Skeletal muscle cell (primary cell): ENCODE measurements at places on chromosomes 12 and 14.

GRCh38 chr12:14892726-14893505 is 7.3 kb upstream of the MGP start:
- DNase-seq = no peak

- DNase-seq = peak; percentile 71
Observed at GRCh38 chr12:80064269-80064668, 35.1 kb upstream of the OTOGL start.

- DNase-seq = no peak
Observed at GRCh38 chr12:131035245-131035681, 81.6 kb downstream of the ADGRD1 start.

DNA sequence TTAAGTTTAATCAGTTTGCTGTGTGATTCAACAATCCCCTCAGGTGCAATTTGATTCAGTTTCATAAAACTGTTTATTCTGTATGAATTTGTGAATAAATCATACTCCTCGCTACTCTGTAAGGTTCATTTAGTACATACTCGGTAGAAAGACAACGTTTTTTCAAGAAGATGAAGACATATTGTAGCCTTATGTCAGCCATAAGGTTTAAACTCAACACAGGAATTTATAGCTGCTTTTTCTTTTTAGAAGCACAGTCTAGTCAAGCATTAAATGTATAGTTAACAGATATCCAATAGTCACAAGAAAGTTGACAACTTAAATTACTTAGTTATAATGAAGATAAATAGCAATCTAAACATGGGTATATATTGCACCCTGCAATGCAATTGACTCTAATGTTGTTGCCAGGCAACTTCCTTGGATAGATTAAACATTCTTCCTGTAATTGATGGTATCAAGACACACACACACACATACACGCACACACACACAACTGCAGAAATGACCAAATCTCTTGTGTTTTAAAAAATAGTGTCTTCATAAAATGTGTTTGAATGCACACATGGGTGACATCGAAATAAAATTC is 151.5 kb upstream of the MGAT4C start:
- DNase-seq = no peak

- DNase-seq = no peak
Observed at GRCh38 chr14:105878554-105878953, 352.2 kb downstream of the TMEM121 start.

- no peak for DNase-seq
Observed at GRCh38 chr14:62692490-62693106, 352.7 kb downstream of the KCNH5 start.

DNA sequence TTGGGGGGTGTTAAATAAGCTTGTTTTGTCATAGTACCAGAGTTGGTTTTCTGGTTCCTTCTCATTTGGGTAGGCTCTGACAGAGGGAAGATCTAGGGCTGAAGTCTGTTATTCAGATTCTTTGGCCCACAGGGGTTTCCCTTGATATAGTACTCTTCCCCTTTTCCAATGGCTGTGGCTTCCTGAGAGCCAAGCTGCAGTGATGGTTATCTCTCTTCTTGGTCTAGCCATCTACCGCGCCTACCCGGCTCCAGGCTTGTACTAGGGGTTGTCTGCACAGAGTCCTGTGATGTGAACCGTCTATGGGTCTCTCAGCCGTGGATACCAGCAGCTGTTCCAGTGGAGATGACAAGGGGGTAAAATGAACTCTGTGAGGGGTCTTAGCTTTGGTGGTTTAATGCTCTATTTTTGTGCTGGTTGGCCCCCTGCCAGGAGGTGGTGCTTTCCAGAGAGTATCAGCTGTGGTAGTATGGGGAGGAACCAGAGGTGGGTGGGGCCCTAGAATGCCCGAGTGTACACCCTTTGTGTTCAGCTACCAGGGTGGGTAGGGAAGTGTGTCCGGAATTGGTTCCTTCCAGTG is 209.7 kb downstream of the GPHN start:
- no peak for DNase-seq

- peak; percentile 21 for DNase-seq
Observed at GRCh38 chr12:113875691-113876090, 90.4 kb downstream of the RBM19 start.

DNA sequence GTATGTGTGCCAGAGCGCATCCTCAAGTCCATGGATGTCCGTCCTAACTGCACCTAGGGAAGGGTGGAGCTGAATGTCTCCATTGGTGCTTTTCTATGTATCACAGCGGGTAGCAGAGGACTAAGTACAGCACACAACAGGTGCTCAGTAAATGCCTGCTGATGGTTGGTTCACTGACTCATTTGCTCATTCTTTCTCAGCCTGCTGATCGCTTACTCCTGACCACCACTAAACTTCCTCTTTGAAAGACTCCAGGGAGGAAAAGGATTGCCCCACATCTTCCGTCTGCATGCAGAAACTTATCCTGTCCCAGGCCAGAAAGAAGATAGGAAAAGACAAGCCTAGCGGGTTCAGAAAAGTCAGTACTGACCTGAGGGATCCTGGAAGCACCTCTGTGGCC is 66.3 kb downstream of the B4GALNT3 start:
- no peak for DNase-seq

DNA sequence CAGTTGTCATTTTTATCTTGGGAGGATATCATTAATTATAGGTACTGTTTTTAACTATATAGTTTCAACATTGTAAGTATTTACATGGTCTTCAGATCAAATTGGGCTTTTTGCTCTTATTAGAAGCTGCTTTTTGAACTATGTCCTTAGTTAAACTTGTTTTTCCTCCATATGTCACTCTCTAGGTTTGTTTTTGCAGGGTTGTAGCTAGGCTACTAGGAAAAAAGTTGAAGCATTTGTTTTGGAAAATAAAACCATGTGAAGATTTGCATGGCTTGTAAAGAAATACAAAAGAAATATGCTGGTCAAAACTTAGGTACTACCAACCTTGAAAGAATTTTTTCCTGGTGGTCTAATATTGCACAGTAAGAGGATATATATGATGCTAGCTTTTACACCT is 3.4 kb downstream of the ARID2 start:
- DNase-seq = no peak

DNA sequence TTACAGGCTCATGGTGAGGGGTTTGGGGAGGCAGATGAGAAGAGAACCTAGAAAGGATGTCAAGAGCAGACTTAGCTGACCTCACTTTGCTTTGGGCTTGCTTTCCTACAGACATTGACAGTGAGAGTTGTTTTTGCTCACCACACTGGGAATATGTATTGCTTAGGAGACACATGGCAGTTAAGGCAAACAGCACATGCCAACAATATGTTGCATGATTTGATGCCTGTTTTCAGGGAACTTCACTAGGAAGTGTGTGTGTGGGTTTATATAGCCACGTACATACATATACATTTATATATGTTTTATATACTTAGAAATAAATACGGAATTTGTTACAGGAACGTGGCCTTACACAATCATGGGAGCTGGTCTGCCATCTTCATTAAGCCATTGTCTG is 346.1 kb downstream of the RGS6 start:
- no peak for DNase-seq

DNA sequence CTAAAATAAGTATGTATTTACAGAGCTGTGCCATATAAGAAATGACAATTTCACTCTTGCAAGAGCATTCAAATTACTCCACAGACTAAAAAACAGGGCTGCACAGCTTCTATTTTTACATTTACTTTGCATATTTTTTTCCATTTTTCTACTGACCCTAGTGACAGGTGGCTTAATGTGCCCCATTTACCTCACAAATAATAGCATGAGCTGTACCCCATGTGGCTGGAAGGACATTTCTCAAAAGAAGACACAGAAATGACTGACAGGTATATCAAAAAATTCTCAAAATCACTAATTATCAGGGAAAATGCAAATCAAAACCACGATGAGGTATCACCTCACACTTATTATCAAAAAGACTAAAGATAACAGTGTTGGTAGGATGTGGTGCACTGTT is 1128.6 kb downstream of the SLC16A7 start:
- DNase-seq = no peak

GRCh38 chr12:108649126-108649525 is 15.4 kb upstream of the SELPLG start:
- no peak for DNase-seq

DNA sequence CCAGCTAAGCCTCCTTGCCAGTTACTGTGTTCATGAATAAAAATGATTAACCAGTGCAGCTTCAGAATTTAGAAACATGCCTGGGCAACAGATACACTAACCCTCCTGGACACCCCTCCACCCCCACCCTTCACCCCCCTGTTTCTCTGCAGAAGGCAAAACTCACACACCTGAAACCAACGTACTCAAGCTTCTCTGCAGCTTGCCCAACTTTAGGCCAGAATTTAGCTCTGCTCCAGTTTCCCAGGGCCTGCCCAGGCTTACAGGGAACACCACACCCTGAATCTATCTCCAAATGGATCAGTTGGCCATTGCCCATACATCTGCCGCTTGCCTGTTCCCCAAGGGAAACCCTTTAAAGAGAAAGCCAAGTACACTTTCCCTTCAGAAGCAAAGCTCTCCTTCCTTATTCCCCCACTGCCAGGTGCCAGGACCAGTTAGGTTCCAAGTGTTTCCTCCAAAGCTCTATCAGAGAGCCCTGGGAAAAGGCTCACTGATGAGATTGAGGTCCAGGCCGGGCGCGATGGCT is 1.8 kb upstream of the SPPL3 start:
- DNase-seq = no peak

- DNase-seq = no peak
Observed at GRCh38 chr14:53553221-53553620, 400.1 kb upstream of the DDHD1 start.

DNA sequence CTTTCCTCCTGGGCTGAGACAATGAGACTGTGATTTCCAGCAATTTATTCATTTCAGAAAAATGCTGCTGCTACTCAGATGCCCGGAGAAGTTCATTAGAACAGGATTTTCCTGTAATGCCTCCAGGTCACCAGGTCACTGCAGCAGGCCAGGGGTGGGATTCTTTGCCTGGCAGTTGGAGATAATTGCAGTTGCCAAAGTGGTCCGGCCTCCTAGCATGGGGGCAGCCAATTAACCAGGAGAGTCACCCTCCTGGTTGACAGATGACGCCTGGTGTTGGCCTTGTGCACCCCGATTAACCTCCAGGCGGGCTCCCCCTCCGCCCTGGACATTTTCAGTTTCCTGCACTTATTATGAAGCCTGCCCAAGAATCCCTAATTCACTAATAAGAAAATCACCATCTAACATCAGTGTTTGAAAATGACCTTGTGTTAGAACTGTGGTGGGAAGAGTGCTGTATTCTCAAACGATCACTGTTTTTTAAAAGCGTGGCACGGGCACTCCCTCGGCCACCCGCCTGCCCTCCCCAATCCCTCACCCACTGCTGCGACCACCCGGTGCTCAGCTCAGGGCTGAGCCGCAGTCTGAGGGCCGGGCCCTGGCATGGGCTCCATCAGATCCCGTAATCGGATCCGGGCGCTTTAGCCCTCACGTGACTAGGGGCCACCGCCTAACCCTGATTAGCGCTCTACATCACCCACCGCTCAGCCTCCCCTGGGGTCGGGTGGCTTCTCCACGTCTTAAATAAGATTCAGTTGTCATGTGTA is 12.9 kb downstream of the RIMBP2 start:
- DNase-seq = no peak

GRCh38 chr14:26896447-26896846 is 298.6 kb upstream of the NOVA1 start:
- DNase-seq = peak; percentile 80

GRCh38 chr12:89950421-89950820 is 241.8 kb upstream of the ATP2B1 start:
- no peak for DNase-seq
